ENCODE measurements at places on chromosomes 3 and 15.

DNA sequence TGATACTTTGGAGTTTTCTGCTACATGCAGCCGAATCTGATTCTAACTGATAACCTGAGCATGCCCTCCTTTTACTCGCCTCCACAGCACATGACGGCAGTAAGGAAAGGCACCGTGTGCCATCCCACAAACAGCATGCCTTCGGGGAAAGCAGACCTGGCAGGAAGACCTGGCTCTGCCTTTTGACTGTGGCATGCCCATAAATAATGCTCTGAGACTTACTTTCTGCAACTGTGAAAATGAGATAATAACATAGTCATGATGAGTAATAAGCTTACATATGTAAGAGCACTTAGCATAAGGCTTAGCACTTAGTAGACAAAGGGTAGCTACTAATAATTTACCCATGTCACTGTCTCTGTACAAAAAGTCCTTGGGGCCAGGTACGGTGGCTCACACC lies 32.9 kb downstream of the MTHFS start:
- no peak for DNase-seq

DNA sequence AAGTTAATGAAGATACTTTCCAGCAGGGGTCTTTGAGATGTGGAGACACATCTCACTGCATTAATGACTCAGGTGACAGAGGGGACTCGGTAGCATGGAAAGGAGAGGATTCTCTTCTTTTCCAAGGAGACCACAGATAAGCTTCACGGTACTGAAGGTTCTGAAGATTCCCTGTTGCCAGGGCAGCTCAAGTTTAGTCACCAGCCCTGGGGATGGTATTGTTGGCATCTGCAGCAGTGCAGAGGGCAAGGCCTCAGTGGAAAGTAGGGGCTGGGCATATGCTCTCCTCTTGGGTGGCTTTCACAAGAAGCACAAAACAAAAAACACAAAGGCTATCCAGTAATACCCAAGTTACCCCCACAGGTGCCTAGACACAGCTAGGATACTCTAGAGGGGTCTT lies 38.0 kb upstream of the MRPL3 start:
- DNase-seq, result no peak

GRCh38 chr3:105767216-105767615 lies 101.6 kb downstream of the CBLB start:
- DNase-seq, result no peak

DNA sequence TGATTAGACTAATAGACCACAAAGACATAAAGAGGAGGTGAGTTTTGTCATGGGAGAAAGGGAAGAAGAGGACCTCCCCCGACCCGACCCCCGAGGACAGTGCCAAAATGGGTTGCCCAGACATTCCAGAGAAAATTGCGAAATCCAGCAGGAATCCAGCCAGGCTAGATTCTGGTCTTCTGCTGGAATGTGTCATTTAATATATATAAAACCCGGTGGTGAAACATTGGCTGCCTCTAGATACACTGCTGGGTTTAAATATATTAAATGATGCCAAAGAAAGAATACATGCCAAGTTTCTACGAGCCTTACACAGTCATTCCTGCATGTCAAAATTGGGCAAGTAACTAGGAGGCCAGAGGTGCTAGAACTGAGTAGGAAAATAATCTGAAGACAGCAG lies 45.3 kb upstream of the SPESP1 start:
- DNase-seq, result no peak

DNA sequence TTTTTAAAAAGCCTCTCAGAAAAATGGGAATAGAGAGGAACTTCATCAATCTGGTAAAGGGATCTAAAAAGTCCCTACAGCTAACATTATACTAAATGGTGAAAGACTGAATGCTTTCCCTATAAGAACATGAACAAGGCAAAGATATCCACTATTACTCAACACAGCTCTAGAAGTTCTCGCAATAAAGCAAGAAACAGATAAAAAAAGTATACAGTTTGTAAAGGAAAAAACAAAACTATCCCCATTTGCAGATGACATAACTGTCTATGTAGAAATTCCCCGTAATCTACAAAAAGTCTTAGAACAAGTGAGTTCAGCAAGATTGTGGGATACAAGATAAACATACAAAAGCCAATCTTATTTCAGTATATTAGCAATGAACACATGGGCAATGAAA lies 15.4 kb downstream of the EDC3 start:
- no peak for DNase-seq

DNA sequence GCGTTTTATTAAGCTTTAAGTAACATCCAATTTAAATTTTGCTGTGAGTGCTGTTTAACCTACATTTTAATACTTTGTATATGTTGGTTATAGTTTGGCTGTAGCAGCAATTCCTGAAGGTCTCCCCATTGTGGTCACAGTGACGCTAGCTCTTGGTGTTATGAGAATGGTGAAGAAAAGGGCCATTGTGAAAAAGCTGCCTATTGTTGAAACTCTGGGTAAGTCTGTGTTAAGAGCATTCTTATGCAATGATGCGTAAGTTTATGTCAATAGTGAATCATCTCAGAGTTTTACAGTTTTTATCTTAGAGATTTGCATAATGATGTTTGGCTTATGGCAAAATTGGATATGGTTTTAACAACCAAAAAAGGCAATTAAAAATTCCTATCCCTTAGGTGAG lies 62.7 kb downstream of the ASTE1 start:
- no peak for DNase-seq

DNA sequence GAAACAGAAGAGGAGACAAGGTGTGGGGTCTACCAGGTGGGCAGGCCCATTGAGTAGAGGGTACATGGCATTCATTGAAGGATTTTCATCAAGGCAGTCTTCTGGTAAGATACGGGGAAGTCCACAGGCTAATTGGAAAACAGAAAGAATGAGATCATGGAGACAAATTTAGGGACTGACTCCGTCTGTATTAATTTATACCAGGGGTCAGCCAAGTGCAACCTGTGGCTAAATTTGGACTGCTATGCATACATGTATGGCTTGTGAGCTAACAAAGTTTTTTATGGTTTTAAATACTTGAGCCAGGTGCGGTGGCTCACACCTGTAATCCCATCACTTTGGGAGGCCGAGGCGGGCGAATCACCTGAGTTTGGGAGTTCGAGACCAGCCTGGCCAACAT lies 21.1 kb upstream of the SNRPN start:
- DNase-seq, result no peak

GRCh38 chr15:60070838-60071493 lies 66.9 kb downstream of the FOXB1 start:
- DNase-seq, result no peak

- no peak for DNase-seq
Observed at GRCh38 chr15:67897646-67898339, 57.9 kb upstream of the RNU6-1 start.

- no peak for DNase-seq
Observed at GRCh38 chr3:32954506-32954905, 3.1 kb downstream of the CCR4 start.

GRCh38 chr3:197168063-197168462 lies 130.3 kb downstream of the DLG1 start:
- DNase-seq, result no peak
